ENCODE measurements at places on chromosomes 16 and 17. TPM values are rescaled to one million over a fixed set of nuclear protein-coding genes. Genes with fewer than 3 reads are reported as not detected.
A peak's percentile ranks its signal among the peaks of the same experiment; 100 is the strongest.

GRCh38 chr17:20925091-20925490 lies 117.7 kb downstream of the USP22 start:
- peak; percentile 52 for DNase-seq

- DNase-seq = no peak
Observed at GRCh38 chr17:6387442-6387841, 47.5 kb downstream of the AIPL1 start.

GRCh38 chr17:50191359-50192143 lies 9.9 kb downstream of the COL1A1 start:
- no peak for DNase-seq

PDXDC1 gene
- 97.1 TPM for total RNA-seq

WNK4 gene
- 2.3 TPM for total RNA-seq

MYH13 gene
- not detected for total RNA-seq

All from MCF 10A (cell line).